ENCODE measurements at places on chromosomes 6 and 20. TPM values are rescaled to one million over a fixed set of nuclear protein-coding genes. Genes with fewer than 3 reads are reported as not detected.

DNA sequence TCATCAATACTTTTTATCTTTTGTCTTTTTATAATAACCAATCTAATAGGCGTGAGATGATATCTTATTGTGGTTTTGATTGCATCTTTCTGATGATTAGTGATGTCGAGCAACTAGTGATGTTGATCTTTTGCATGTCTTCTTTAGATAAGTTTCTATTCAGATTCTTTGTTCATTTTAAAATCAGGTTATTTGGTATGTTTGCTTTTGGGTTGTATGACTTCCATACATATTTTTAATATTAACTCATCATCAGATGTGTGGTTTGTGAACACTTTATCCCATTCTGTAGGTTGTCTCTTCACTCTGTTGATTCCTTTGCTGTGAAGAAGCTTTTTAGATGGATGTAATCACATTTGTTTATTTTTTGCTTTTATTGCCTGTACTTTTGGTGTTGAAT, 295.8 kb downstream of the BCKDHB start:
- H3K4me1 ChIP-seq: no peaks in the 10 kb centered on the region
- no peaks in the 10 kb centered on the region for H3K36me3 ChIP-seq
- no peak for DNase-seq
- H3K27me3 ChIP-seq: no peaks in the 10 kb centered on the region

DNA sequence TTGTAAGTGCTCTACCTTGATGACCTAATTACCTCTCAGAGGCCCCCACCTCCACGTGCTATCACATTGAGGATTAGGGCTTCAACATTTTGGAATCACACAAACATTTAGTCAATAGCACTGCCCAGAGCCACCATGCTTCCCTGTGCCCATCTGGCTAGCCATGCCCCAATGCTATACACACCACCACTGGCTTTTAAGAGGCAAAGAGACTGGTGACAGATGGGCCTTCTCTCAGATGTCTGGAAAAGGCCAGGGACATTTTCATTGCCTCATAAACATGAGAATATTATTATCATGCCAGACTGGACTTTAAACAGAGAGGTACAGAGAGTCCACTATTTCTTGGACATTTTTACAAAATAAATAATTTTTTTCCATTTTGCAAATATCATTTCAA, 29.8 kb downstream of the TRMT6 start:
- no peaks in the 10 kb centered on the region for H3K4me1 ChIP-seq
- H3K4me3 ChIP-seq: no peak overlapping the region
- no peak for DNase-seq
- no peak overlapping the region for H3K27ac ChIP-seq
- no peaks in the 10 kb centered on the region for H3K36me3 ChIP-seq

- H3K27me3 ChIP-seq: no peaks in the 10 kb centered on the region
- peaks cover under 1% of the 10 kb centered on the region for H3K36me3 ChIP-seq
- H3K4me3 ChIP-seq: no peak overlapping the region
- peaks cover 5% of the 10 kb centered on the region for H3K4me1 ChIP-seq
Observed at GRCh38 chr6:15534974-15535373, 127.9 kb downstream of the DTNBP1 start.

DNA sequence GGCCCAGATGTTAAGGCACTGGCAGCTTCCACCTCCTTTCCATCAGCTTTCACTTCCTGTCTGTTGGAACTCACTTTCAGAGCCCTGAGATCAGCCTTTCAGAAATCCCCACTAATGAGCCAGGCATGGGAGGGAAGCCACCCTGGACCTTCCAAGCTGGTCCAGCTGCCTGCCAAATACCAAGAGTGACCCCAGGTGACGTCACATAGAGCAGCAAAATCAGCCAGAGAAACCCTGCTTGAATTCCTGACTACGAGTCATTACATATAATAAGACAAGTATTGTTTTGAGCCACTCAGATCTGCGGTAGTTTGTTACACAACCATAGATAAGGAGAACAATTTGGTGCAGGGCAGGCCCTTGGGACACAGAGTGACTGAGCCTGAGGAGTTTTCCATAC, 556.0 kb upstream of the JAG1 start:
- no peak overlapping the region for H3K27ac ChIP-seq
- H3K36me3 ChIP-seq: no peaks in the 10 kb centered on the region
- H3K4me3 ChIP-seq: no peak overlapping the region
- no peaks in the 10 kb centered on the region for H3K27me3 ChIP-seq
- DNase-seq: no peak
- H3K4me1 ChIP-seq: no peaks in the 10 kb centered on the region

- H3K4me1 ChIP-seq: peaks cover 17% of the 10 kb centered on the region
- H3K4me3 ChIP-seq: peak overlapping the region; percentile 96
- no peaks in the 10 kb centered on the region for H3K27me3 ChIP-seq
- H3K27ac ChIP-seq: peak overlapping the region; percentile 92
Observed at GRCh38 chr6:166627875-166628801, 1.1 kb upstream of the RPS6KA2 start.

DNA sequence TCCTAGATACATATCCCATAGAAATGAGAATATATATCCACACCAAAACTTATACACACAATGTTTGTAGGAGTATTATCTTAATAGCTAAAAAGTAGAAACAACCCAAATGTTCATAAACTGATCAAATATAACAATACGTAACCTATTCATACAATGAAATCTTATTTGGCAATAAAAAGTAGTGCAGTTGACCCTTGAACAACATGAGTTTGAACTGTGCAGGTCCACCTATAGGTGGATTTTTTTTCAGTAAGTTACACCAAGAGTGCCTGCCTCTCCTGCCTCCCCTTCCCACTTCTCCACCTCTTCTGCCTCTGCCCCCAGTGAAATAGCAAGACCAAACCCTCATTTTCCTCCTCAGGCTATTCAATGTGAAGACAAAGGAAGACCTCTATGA, 95.2 kb downstream of the AHI1 start:
- no peaks in the 10 kb centered on the region for H3K27me3 ChIP-seq
- H3K4me3 ChIP-seq: no peak overlapping the region
- no peaks in the 10 kb centered on the region for H3K4me1 ChIP-seq
- DNase-seq: no peak

- H3K4me1 ChIP-seq: peaks cover 8% of the 10 kb centered on the region
- H3K27me3 ChIP-seq: no peaks in the 10 kb centered on the region
- H3K27ac ChIP-seq: no peak overlapping the region
- no peak overlapping the region for H3K4me3 ChIP-seq
- DNase-seq: no peak
Observed at GRCh38 chr6:139364302-139364981, 10.0 kb downstream of the CITED2 start.

DNA sequence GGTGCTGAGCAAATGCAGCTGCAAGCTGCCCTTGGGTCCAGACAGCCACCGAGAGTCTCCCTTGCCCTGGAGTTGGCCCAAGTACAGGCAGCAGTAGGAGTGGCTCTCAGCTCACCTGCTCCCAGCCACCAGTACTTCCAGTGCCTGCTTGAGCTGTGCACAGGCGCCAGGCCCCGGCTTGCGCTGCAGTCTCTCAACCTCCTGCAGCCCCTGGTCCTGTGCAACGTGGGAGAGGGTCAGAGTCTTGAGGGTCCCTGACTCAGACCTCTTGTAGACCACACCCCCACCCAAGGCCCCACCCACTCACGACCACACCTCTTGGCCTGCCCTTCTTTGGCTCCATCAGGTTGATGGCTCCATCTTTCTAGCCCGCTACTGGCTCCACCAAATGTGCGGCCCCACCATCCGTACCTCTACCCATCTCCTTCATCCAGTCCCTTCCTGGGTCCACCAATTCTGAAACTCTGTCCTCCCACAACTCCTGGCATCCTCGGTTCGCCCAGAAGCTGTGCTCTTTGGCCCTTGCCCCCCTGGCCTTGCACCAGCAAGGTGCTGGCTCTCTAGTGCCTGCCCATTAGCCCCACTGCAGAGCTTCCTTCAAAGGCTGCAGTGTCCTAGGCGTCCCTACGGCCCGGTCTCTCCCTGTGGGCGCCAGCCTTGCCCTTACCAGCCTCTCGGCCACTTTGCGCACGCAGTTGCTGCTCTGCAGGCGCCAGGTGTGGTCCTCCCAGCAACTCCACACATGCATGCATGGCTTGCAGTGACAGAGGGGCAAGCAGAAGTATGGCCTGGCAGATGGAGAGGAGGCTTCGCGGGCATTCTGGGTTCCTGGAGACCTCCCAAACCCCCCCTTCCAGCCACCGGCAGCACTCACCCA, 16.5 kb upstream of the SPAG4 start:
- no peak for DNase-seq
- peaks cover 24% of the 10 kb centered on the region for H3K4me1 ChIP-seq
- no peaks in the 10 kb centered on the region for H3K27me3 ChIP-seq
- no peak overlapping the region for H3K4me3 ChIP-seq
- no peak overlapping the region for H3K27ac ChIP-seq
- no peaks in the 10 kb centered on the region for H3K36me3 ChIP-seq

DNA sequence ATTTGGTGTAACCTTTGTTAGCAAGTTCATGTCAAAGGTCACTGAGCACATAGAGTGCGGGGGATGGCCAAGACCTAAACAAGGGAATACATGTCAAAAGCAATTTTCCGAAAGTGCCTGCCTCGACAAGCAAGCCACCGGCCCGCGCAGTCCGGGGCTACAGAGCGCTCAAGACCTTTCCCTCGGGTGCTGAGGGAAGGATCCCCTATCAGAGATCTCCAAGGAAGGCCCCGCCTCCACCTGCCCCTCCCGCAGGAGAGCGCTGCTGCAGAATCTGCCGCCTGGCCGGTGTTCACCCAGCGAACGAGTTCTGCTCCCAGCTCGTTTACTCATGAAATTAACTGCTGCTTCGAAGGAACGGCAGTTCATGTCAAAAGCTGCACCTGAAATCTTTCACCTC, 252.7 kb downstream of the BMP7 start:
- peaks cover 13% of the 10 kb centered on the region for H3K4me1 ChIP-seq
- no peaks in the 10 kb centered on the region for H3K27me3 ChIP-seq
- H3K36me3 ChIP-seq: no peaks in the 10 kb centered on the region
- H3K4me3 ChIP-seq: peak overlapping the region; percentile 7
- DNase-seq: no peak
- H3K27ac ChIP-seq: no peak overlapping the region

DNA sequence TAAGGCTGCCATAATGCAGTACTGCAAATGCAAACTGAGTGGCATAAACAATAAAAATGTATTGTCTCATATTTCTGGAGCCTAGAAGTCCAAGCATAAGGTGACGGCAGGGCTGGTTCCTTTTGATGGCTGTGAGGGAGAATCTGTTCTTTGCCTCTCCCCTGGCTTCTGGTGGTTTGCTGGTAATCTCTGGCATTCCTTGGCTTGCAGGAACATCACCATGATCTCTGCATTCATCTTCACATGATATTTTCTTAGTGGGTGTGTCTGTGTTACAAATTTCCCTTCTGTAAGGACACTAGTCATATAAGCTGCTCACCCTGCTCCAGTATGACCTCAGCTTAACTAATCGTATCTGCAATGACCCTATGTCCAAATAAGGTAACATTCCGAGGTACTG, 1104.2 kb upstream of the CITED2 start:
- no peak overlapping the region for H3K27ac ChIP-seq
- H3K36me3 ChIP-seq: no peaks in the 10 kb centered on the region
- DNase-seq: no peak
- H3K4me1 ChIP-seq: peaks cover 7% of the 10 kb centered on the region
- H3K4me3 ChIP-seq: no peak overlapping the region

GRCh38 chr6:141451511-141452353, 681.0 kb upstream of the GJE1 start:
- H3K4me1 ChIP-seq: no peaks in the 10 kb centered on the region
- H3K36me3 ChIP-seq: no peaks in the 10 kb centered on the region
- no peak for DNase-seq
- no peaks in the 10 kb centered on the region for H3K27me3 ChIP-seq
- no peak overlapping the region for H3K4me3 ChIP-seq
- no peak overlapping the region for H3K27ac ChIP-seq

DNA sequence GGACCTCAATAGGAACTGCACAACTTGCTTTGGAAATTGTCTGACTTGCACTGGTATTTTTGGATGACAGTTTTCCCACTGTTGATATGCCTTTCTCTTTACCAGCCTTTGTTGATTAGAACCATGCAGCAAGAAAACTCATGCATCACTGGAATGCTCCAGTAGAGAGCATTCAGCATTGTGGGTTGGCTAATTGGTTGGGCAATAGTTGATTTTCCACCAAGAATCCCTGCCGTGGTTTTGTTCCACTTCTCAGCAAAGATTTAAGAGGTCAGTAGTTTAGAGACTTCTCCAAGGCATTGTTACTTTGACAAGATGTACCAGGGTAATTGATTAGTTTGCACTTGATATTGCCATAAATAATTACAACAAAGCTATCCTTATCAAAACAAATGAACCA, 260.0 kb downstream of the DHX35 start:
- peaks cover 18% of the 10 kb centered on the region for H3K27me3 ChIP-seq
- no peaks in the 10 kb centered on the region for H3K4me1 ChIP-seq
- DNase-seq: no peak
- no peaks in the 10 kb centered on the region for H3K36me3 ChIP-seq
- H3K4me3 ChIP-seq: no peak overlapping the region
- H3K27ac ChIP-seq: no peak overlapping the region

DNA sequence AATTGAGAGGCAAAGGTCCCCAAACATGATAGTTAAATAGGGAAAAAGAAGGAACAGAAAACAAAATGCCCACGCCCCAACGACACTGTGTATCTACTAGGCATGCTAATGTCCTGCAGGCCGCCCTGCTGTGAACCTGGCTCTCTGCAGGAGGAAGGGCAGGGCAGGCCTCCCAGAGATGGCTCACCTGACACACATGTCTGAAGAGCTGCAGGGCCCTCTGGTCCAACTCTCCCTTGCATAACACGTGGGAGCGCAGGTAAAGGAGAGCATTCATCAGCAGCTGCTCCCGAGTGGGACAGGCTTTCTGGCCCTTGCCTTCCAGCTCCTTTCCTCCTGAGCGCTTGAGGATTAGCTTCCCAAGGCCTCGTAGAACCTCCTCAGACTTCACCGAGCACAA, 53.7 kb upstream of the LYRM2 start:
- no peak overlapping the region for H3K27ac ChIP-seq
- H3K27me3 ChIP-seq: no peaks in the 10 kb centered on the region
- no peaks in the 10 kb centered on the region for H3K4me1 ChIP-seq
- H3K36me3 ChIP-seq: peaks cover 68% of the 10 kb centered on the region
- H3K4me3 ChIP-seq: no peak overlapping the region

Gene RIPOR2
- total RNA-seq: 4.4 TPM

Gene TAGAP
- total RNA-seq: 2.1 TPM

Gene PLA2G7
- not detected for total RNA-seq

Gene SIRPB1
- total RNA-seq: 2.3 TPM

Gene MATN4
- total RNA-seq: 0.17 TPM

Gene SLC22A2
- not detected for total RNA-seq

Gene CRIP3
- not detected for total RNA-seq

Gene POM121L2
- total RNA-seq: not detected

Gene BANF2
- not detected for total RNA-seq
